ENCODE measurements at places on chromosomes 12 and 14.

GRCh38 chr14:26104717-26105116 lies 493.1 kb downstream of the NOVA1 start:
- no peak for DNase-seq

- no peak for DNase-seq
Measured at GRCh38 chr14:68040633-68041369, 221.2 kb downstream of the RAD51B start.

- DNase-seq, result no peak
Measured at GRCh38 chr12:96020314-96021003, 14.9 kb downstream of the LTA4H start.

DNA sequence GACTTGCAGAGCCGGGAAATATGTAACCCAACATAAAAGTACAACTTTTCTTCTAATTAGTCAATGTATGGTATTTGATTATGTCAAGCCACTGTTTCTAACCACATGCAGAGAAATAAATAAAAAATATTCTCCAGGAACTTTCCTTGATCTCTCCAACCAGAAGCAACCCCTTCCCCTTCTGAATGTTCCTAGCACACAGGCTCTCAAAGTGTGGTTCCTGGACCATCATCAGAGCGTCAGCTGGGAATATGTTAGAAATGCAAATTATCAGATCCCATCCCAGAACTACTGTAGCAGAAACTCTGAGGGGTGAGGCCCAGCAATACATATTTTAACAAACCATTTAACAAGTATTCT lies 21.0 kb upstream of the ITPR2 start:
- DNase-seq, result no peak

DNA sequence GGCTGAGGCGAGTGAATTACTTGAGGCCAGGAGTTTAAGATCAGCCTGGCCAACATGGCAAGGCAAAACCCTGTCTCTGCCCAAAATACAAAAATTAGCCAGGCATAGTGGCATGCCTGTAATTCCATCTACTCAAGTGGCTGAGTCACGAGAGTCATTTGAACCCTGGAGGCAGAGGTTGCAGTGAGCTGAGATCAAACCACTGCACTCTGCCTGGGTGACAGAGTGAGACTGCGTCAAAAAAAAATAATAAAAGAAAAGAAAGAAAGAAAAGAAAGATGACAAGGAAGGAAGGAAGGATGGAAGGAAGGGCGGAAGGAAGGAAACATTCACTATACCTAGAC lies 159.6 kb upstream of the CNOT2 start:
- no peak for DNase-seq
